ENCODE measurements at places on chromosomes 1 and 21.

- DNase-seq, result peak; percentile 67
Observed at GRCh38 chr1:15128520-15129313, 24.8 kb upstream of the TMEM51 start.

DNA sequence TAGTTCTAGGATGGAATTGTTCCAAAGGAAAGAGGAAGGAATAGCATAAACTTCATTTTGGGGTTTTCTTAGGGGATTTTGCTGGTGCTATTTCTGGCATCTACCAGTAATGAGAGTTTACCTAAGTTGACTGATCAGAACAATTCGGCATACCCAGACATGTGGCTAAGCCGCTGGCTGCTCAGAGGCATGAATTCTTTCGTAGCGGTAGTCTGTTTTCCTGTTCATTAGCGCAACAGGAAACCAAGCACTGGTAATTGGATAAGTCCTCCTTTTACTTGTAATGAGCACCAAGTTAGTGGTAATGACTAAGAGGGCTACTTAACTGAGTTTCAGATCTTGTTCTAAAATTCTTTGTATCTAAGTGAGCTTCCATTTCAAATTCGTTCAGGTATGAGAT is 38.6 kb downstream of the C21orf91 start:
- DNase-seq, result no peak

- no peak for DNase-seq
Observed at GRCh38 chr1:35688161-35688560, 30.5 kb downstream of the C1orf216 start.

DNA sequence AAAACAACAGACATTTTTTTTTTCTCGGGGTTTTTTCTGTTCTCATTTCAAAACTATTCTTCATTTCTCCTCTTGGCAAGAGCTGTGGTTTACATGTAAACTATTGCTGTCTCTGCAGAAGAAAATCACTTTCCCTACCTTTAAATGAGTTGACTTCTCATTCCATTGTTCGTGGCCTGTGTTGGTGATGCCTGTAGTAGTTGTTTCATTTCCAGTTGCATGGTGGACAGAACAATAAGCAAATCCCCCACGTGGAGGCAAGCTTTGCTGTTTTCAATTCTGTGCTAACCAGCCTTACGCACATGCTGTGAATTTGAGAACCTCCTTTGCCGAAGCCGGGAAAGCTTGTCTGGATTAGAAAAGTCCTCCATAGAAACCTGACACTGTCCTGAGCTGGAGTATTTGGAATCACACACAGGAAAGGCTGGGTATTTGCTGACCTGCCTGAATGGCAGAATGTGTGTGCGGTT is 26.2 kb upstream of the MAP3K7CL start:
- no peak for DNase-seq

All from activated CD4-positive, CD25-positive, alpha-beta regulatory T cell (primary cell).